CD14-positive monocyte (primary cell): ENCODE measurements at places on chromosomes 1 and 21. TPM values are rescaled to one million over a fixed set of nuclear protein-coding genes. Genes with fewer than 3 reads are reported as not detected.

GRCh38 chr1:19322481-19322880 lies 10.4 kb downstream of the SLC66A1 start:
- H3K36me3 ChIP-seq = peaks cover 60% of the 10 kb centered on the region
- peak; percentile 30 for DNase-seq
- no peaks in the 10 kb centered on the region for H3K27me3 ChIP-seq
- no peak overlapping the region for H3K4me3 ChIP-seq
- peaks cover 27% of the 10 kb centered on the region for H3K4me1 ChIP-seq

- no peaks in the 10 kb centered on the region for H3K36me3 ChIP-seq
- DNase-seq = no peak
- H3K4me1 ChIP-seq = peaks cover 3% of the 10 kb centered on the region
- no peaks in the 10 kb centered on the region for H3K27me3 ChIP-seq
Observed at GRCh38 chr1:200436436-200436835, 26.6 kb upstream of the ZNF281 start.

- peaks cover 80% of the 10 kb centered on the region for H3K36me3 ChIP-seq
- H3K4me3 ChIP-seq = no peak overlapping the region
Observed at GRCh38 chr1:17075470-17076255, 21.8 kb upstream of the SDHB start.

DNA sequence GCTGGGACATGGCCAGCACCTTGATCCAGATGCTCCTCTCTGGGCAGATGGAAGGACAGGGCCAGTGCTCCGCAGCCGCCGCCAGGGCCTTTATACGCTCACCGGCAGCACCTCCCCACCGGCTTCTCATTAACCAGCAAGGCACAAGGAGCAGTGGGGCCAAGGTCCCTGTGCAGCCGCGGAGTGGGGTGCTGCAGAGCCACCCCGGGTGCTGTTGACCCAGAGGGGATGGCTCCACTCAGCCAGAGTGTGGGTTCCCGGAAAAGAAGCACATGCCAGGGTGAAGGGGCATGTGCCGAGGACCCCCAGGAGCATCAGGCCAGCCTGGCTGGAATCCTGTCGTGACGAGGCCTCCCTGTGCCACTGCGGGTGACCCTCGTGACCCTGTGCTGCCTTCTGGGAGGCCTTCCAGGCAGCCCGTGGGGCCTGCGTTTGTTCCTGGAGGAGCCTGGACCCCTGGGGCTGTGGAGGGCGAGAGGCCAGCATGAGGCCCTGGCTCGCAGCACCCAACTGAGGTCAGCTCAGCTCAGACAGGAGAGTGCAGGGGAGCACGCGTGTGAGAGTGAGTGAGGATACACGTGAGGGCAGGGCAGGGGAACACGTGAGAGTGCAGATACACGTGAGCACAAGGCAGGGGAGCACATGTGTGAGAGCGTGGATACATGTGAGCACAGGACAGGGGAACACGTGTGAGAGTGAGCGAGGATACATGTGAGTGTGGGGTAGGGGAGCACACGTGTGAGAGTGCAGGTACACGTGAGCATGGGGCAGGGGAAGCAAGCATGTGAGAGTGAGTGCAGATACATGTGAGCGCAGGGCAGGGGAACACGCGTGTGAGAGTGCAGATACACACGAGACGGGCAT lies at the start of gene FTCD:
Gene FTCD (minus strand): TSS at position 66 of the 864 bp plus-strand sequence. CDS start 56 bp downstream, at position 10.
- no peak for DNase-seq
- no peaks in the 10 kb centered on the region for H3K4me1 ChIP-seq
- no peaks in the 10 kb centered on the region for H3K27me3 ChIP-seq

- peak; percentile 93 for DNase-seq
- peaks cover 68% of the 10 kb centered on the region for H3K4me1 ChIP-seq
Observed at GRCh38 chr21:43805275-43805800, 16.0 kb downstream of the RRP1 start.

GRCh38 chr1:167206166-167206835 lies 14.4 kb upstream of the POU2F1 start:
- no peaks in the 10 kb centered on the region for H3K4me1 ChIP-seq
- H3K27me3 ChIP-seq = no peaks in the 10 kb centered on the region
- H3K27ac ChIP-seq = no peak overlapping the region
- no peak overlapping the region for H3K4me3 ChIP-seq
- no peaks in the 10 kb centered on the region for H3K36me3 ChIP-seq
- no peak for DNase-seq

- no peaks in the 10 kb centered on the region for H3K4me1 ChIP-seq
- no peaks in the 10 kb centered on the region for H3K27me3 ChIP-seq
- no peak overlapping the region for H3K27ac ChIP-seq
- no peak for DNase-seq
- H3K36me3 ChIP-seq = no peaks in the 10 kb centered on the region
Observed at GRCh38 chr1:22777388-22778057, 66.9 kb downstream of the EPHB2 start.

DNA sequence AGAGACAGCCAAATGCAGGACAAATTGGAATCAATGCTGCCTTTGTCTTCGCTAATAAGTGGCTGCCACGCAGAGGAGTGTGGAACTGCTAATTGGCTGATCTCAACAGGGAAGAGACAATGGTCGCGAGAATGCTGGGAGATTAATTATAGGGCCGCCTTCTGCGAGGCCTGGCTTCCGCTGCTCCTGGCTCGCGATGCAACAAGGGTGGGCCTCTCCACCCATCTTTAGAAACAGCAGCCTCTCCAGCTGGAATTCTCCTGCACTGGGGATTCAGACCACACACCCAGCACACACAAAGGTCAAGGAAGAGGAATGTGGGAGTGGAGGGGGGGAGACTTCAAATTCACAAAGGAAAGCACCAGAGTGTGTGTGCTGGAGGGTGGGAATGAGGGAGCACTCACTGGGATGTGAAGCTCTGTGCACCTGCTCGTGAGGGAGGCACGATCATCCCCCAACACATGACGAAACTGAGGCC lies 200.7 kb upstream of the GRIK3 start:
- no peaks in the 10 kb centered on the region for H3K4me1 ChIP-seq
- no peak overlapping the region for H3K27ac ChIP-seq
- H3K36me3 ChIP-seq = no peaks in the 10 kb centered on the region
- no peak overlapping the region for H3K4me3 ChIP-seq
- H3K27me3 ChIP-seq = no peaks in the 10 kb centered on the region

GRCh38 chr1:232909752-232910151 lies 40.7 kb upstream of the NTPCR start:
- no peak overlapping the region for H3K4me3 ChIP-seq
- no peak for DNase-seq
- no peaks in the 10 kb centered on the region for H3K27me3 ChIP-seq

GRCh38 chr1:153563483-153563901 lies 2.2 kb downstream of the S100A2 start:
- no peak overlapping the region for H3K27ac ChIP-seq
- no peaks in the 10 kb centered on the region for H3K27me3 ChIP-seq
- H3K4me1 ChIP-seq = peaks cover 52% of the 10 kb centered on the region
- DNase-seq = no peak

Gene FCER1A
- polyA plus RNA-seq = 11.8 TPM

Gene DDAH1
- not detected for polyA plus RNA-seq

Gene CENPS
- polyA plus RNA-seq = 3.5 TPM

Gene LIN28A
- not detected for polyA plus RNA-seq

Gene ZMYND12
- 1.2 TPM for polyA plus RNA-seq

Gene C1orf226
- 0.10 TPM for polyA plus RNA-seq
